ENCODE measurements at places on chromosomes 16 and 17.

DNA sequence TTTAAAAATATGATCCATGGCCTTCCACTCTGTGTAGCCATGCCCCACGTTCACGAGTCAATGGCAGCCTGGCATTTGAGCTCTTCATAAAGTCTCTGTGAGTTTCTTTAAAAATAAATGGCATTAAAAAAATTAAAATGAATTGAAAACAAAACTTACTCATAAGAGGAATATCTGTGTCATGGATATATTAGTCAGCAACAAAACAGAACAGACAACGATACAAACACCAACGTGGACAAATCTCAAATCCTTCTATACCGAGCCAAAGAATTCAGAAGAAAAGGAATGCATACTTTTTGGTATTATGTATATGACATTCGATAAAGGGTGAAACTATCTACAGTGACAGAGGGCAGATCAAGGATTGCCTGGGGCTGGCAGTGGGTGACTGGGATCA is 8.2 kb upstream of the CMIP start:
- no peak for DNase-seq

DNA sequence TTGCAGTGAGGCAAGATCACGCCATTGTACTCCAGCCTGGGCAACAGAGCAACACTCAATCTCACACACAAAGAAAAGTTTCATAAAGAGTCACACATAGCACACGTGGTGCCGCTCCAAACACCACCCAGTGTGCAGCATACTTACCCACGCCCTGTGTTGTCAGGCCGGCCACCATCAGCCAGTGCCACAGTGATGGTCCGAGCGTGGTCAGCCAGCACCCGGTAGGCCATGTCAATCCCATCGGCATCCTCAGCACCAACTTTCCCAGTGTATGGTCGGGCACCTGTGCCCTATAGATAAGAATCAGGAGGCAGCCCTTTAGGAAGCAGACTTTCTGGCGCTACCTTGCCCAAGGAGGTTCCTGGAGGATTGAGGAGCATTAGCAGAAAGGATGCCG is 17.7 kb upstream of the EXOSC6 start:
- DNase-seq, result no peak

DNA sequence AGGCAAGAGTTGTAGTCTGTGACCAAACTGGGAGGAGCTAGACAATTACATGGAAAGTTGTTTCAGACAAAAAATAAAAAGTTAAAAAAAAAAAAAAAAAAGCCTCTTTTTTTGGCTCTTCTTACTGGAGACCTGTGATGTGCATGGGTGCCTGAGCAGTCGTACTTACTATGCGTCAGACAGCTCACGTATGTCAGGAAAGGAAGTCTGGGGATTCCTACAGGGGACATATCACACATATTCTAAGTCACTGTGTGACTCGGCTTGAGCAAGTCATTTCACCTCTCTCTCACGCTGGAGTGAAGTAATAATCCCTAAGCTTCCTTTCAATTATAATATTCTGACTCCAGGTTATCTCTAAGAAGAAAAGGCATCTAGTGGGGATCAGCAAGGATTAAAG is 6.0 kb downstream of the SLFN14 start:
- no peak for DNase-seq

DNA sequence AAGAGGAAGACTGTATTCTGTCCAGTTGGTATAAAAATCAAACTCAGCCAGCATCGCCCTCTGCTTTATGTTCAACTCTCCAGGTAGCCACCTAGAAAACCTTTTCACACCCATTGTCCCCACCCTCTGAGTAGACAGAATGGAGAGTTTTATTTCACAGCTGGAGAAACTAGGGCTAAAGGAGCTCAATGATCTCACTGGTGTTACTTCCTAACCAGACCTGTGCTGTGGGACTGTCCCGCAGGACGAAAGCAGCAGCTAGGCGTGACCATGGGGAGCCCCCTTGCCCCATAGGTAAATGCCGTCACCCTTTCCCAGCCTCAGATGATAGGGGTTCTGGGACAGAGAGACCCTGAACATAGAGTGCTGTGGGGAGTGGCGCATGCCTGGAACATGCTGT is 67.7 kb downstream of the CYLD start:
- no peak for DNase-seq

DNA sequence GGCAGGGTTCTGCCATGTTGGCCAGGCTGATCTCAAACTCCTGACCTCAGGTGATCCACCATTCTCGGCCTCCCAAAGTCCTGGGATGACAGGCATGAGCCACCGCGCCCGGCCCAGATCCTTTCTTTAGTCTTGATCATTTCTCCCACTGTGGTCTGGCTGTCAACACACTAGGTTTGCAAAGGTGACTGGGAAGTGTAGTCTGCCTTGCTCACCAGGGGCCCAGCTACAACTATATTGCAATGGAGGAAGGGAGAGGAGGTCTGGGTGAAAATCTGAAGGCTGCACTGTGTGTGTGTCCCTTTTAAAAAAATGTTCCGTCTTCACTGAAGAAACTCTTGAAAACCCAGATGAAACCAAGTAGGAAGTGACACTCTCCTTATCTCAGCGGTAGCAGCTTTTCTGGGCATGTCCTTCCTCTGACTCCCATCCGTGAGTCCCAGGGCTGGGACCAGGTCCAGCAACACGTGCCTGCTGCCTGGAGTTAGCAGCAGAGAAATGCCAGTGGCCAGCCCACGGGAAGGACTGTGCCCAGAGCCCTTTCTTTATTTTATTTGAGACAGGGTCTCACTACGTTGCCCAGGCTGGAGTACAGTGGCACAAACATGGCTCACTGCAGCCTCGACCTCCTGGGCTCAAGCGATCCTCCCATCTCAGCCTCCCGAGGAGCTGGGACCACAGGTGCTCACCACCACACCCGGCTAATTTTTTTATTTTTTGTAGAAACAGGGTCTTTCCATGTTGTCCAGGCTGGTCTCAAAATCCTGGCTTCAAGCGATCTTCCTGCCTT is 17.8 kb upstream of the KIF19 start:
- no peak for DNase-seq

DNA sequence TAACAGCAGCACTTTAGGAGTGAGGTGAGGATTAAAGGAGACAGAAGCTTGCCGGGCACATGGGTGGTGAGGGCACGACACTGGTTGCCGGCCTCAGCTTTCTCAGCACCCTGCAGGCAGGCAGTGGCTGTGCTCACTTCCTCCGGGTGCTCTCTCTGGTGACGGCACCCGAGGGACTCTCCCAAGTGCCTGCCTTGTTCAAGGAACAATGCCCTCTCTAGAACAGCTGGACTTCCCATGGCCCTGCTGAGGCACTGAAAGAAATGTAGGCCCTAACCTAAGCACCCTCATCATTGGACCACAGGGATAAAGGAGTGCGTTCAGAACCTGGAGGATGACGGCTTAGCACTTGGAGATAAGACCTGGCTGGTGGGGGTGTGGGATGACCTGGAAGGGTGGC is 72.7 kb downstream of the N4BP1 start:
- DNase-seq, result no peak

- DNase-seq, result no peak
Observed at GRCh38 chr17:69944406-69944805, 130.6 kb upstream of the KCNJ16 start.

GRCh38 chr17:21573961-21574610 is 118.2 kb upstream of the KCNJ18 start:
- peak; percentile 12 for DNase-seq

DNA sequence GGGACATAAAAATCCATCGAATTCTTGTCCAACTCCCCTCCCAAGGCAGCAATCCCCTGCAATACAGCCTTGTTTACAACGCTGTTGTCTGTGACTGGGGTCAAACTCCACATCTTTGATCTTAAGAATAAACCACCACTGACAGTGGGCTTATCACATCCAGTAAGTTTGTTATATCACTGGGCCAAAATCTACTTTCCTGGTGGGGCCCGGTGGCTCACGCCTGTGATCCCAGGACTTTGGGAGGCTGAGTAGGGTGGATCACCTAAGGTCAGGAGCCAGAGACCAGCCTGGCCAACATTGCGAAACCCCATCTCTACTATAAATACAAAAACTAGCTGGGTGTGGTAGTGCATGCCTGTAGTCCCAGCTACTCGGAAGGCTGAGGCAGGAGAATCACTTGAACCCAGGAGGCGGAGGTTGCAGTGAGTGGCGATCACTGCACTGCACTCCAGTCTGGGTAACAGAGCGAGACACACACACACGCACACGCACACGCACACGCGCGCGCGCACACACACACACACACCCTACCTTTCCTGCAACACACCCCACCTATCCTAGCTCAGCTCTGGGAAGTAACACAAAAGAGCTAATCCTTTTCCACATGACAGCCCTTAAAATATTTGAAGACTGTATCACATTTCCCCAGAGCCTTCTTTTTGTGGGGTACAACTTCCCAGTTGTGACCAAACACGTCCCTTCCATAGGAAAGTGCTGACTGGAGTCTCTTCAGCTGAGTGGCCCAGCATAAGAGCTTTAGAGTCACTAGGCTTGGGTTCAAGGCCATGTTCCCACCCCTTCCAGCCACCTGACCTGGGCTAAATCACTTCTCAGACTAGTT is 20.9 kb upstream of the ABCC1 start:
- DNase-seq, result no peak

DNA sequence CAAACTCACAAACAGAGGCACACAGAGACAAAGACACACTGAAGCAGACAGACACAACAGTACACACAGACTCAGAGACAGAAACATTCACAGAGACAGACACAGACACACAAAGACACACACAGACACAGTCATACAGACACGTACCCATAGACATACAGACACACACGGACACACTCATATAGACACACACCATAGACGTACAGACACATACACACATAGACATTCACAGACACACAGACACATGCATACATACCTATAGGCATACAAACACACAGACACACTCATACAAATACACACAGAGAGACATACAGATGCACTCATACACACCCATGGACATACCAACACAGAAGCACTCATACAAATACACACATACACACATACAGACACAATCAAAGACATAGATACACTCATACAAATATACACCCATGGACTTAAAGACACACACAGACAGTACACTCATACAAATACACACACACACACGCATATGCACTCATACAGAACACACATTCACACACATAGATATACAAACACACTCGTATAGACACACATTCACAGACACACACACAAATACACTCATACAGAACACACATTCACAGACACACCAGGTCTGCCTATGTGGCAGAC is 19.9 kb upstream of the MRTFB start:
- no peak for DNase-seq

- DNase-seq, result no peak
Observed at GRCh38 chr16:19130385-19130784, 16.6 kb downstream of the ITPRIPL2 start.

- no peak for DNase-seq
Observed at GRCh38 chr17:29032857-29033197, 10.1 kb upstream of the PIPOX start.

DNA sequence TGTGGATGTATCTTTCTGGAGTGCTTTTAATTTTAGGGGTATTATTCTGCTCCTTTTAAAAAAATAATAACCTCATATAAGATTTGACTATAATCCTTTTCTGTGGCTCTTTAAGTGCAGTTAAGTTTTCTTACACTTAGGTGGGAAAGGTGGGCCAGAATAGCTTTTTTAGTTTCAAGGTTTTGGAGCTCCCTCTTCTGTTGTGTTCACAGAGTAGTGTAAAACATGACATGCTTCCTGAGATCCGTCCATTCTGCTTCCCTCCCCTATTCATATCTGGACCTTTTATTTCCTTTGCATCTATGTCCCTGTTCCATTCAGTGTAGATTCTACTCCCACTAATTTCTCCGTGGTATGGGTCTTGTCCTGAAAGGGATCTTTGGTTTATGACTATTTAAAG is 12.8 kb downstream of the LRRC36 start:
- no peak for DNase-seq

DNA sequence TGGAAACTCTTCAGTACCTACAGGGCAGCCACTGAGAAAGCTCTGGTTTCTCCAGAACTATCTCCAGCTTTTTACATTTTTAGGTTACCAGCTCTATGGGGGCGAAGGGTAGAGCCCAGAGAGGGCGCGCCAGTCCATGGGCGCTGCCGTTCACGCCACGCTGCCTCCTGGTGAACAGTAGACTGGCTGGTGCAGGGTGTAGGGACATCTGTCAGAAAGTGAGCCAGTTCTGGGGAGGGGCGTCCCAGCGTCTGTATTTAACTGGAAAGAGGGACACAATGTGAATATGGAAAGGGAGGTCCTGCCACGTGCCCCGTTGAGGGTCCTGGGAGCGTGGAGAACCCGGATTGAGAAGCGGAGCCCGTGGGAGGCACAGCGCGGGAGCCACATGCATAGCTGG is 16.4 kb upstream of the CLEC18A start:
- no peak for DNase-seq

- DNase-seq, result no peak
Observed at GRCh38 chr17:8420041-8420934, 15.4 kb upstream of the NDEL1 start.

GRCh38 chr17:67280279-67280678 is 35.3 kb upstream of the HELZ start:
- no peak for DNase-seq

DNA sequence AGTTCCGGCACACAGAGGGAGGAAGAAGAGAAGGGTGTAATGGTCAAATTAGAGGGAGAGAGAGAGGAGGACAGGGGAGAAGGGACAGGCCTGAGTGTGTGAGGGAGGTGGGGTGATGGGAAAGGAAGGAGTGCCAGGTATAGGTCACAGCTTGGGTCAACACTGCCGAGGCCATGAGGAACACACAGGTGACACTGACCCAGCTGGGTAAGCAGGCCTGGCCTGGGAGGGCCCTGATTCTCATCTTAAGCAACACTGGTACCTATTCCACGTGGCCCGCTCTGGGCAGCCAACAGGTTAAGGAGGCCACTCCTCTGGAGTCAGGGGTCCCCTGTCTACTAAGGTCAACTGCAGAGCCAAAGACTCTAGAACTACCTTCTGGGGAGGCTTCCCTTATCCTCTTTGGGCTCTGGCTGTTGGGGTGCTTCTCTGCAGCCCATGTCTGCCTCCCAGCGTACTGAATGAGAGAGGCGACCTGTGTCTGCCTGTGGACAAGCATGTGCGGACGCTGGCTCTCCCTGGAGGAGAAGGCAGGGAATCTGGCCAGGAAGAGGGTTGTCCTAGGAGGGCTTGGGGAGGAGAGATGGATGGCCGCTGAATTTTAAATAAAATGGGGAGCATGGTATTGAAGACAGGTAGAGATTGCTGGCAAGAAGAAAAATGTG is 57.6 kb downstream of the RGS9 start:
- DNase-seq, result no peak

- DNase-seq, result no peak
Observed at GRCh38 chr16:23807028-23807427, 28.8 kb upstream of the PRKCB start.

GRCh38 chr17:32345951-32346600 is 3.9 kb upstream of the ZNF207 start:
- DNase-seq, result no peak

All from stimulated activated CD4-positive, alpha-beta T cell treated with anti-CD3 and anti-CD28 coated beads, Interleukin-12 subunit alpha, Interleukin-12 subunit beta, amount 100 ng/mL, for 48 hours (primary cell).